ENCODE measurements at places on chromosomes 7 and 10.

- no peak for DNase-seq
Measured at GRCh38 chr7:105297985-105298384, 90.7 kb downstream of the SRPK2 start.

GRCh38 chr7:83946801-83947200 lies 247.8 kb downstream of the SEMA3A start:
- DNase-seq = no peak

GRCh38 chr7:47024991-47025390 lies 556.9 kb downstream of the TNS3 start:
- no peak for DNase-seq

DNA sequence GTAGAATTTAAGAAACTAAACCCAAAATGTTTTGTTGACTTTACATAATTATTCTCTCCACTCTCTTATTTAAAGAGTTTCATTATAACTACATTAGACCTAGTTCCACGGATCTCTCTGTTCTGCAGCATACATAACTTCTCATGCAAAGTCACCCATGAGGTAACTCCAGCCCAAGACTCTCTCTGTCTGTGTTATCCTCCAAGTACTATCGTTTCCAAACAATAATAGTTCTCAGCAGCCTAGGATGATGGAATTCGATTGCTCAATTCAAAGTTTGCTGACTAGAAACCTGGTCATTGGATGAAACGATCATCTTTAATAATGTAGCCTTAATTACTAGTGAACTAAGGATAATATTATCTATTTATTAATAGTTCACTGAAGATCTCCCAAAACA lies 203.1 kb upstream of the PTN start:
- DNase-seq = no peak

DNA sequence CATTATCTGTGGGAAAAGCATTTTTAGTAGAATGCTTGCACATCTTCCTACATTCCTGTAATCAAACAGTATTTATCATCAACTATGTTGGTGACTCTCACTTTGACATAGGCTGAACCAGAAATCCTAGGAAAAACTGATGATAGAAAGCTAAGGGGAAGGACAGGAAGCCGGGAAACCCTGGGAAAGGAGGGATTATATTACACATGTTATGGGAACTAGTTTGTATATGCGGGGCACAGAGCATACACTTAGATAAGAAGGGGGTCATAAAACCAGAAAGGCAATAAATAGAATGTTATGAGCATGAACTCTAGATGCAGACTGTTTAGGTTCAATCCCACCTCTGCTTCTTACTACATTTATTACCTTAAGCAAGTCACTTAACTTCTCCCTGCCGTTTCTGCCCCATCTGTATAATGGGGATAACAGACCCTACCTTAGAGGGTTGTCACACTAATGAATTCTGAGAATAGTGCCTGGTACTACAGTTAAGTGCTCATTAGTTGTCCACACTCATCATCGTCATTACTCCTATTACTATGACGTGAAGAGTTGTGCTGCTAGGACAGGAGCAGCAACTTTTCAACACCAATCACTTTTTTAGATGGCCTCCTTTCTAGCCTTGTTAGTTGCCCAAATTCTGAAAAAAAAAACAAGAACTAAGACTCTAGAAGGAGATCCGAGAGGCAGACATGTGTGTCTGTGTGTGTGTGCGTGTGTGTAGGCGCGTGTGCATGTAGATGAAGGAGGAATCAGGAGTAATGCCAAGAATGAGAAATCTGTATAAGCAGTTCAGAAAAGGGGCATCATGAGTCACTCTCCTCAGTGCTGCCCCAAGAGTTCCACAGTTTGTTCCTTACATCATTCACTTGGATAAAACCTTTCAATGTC lies 52.2 kb downstream of the KMT2C start:
- no peak for DNase-seq

DNA sequence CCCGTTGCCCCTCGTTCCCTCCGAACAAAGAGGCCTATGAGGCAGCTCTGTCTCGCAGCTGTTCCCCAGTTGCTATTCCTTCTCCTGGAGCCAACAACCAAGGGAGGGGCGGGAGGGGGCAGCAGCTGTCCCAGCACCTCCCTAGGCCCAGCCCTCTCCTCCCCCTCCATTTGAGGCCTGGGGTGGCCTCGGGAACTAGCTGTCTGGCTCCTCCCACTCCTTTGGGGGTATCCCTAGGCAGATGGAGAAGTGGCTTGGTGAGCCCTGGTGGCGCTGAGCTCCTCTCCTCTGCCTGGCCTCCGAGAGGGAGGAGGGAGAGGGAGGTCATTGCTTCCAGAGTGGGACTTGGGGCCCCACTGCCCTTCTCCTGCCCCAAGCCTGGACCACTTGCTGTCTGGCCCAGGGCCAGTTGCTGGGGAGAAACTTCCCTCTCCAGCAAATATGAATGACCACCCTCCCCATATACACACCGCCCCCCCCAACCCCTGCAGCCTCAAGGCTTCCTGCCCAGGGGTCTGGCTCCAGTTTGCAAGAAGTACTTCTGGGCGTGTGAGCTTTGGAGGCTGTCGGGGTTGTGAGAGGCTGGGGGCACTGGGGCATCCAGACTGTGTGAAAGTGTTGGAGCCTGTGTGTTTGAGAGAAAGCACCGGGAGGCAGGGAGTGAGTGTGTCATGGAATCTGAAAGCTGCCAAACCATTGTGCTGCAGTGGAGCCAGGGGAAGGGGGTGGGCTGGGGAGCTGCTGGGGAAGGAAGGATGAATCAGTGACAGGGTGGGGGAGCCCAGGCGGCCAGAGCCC lies 3.1 kb downstream of the FLNC start:
- no peak for DNase-seq

GRCh38 chr10:27746397-27747095 lies 927 bp upstream of the MKX start:
- no peak for DNase-seq

DNA sequence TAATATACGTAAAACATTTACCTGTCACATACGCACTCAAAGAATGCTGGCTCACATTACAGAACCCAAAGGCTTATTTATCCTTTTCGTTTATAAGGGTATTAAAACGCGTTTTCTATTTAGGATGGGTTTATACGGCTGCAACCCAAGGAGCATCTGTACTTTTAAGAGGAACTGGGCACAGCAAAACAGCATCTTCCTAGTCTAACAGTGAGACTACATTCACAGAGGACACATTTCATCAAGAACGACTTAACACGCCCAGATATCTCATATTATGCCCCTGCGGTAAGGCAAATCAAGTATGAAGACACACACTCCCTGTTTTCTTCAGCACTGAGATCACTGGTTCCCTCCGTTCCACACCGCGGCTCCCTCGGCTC lies 533 bp upstream of the DMTF1 start:
- DNase-seq = no peak

DNA sequence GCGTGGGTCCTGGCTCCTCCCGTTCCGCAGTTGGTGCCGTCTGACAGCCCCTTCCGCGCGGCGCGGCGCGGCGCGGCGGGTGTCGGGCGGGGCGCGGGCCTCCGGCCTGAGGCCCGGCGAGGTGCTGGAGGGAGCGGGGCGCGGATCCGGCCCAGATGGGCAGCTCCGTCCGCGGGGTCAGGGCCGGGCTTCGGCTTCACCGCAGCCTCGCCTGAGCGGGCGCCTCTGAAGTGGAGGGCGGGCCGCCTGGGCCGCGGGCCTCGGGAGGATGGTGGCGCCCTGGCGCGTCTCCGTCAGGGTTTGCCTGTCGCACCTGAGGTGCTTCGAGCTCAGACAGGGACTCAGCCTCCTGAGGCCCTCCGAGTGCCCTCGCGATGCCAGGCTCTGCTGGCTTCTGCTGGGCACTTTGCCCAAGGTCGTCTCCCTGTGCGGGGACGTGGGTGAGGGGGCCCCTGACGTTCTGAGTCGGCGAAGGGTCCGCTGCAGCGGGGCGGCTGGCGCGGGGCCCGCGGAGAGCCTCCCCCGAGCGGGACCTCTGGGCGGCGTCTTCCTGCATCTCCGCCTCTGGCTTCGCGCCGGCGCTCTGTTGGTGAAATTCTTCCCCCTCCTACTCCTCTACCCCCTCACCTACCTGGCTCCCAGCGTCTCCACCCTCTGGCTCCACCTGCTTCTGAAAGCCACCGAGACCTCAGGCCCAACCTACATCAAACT lies 473 bp downstream of the ADCK2 start:
- DNase-seq = peak; percentile 55

DNA sequence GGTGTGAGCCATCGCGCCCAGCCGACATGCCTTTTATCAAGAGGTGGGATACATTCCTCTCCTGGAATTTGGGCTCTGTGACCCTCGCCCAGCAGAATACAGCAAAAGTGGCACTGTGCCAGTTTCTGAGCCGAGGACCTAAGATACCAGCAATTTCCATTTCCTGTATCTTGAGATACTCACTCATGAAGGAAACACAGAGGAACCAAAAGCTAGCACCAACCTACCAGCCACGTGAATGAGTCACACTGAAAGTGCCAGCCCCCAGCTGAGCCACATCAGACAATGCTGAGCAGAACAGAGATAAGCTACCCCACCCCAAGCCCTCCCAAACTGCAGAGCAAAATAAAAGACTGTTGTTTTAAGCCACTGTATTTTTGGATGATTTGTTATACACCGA lies 56.3 kb downstream of the CACUL1 start:
- DNase-seq = peak; percentile 92

DNA sequence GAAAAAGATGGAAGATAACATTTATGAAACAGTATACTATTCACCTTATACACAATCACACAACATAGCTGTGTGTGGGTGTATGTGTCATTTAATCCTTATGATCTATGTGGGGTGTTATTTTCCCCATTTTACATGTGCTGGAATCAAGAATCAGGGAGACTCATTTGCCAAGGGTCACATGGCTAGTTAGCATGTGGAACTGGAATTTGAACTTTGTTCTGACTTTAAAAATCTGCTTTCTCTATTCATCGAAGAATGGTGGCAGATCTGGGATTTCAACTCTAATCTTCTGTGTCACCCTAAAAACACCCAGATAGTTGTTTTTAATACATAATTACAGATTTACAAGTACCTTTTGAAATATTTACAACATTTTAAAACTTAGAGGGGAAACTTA lies 65.2 kb downstream of the ADAM22 start:
- no peak for DNase-seq

DNA sequence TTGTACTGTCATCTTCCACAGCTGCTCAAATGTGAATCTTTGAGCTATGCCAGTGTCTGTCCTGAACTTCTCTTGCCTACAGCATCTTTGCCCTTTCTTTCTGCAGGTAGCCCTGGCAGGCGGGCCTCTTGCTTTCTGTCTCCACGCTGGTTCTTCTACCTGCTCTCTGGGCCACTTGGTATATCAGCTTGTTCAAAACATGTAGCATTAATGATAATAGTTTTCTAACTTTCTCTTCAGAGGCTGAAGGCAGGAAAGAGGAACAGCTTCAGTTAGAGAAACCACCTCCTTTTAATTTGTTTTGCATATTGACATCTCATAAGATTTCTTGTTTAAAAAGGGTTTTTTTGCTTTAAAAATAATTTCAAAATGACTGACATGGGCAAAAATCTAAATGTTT lies 923 bp upstream of the FGL2 start:
- no peak for DNase-seq

- no peak for DNase-seq
Measured at GRCh38 chr7:157425137-157425731, 88.4 kb downstream of the DNAJB6 start.

- DNase-seq = no peak
Measured at GRCh38 chr10:97023401-97024167, 162.2 kb downstream of the SLIT1 start.

Data from CD4-positive, alpha-beta T cell treated with Interleukin-6 at 100 ng/mL for 8 hours (primary cell).